ENCODE measurements at places on chromosomes 6 and 20. TPM values are rescaled to one million over a fixed set of nuclear protein-coding genes. Genes with fewer than 3 reads are reported as not detected.
A peak's percentile ranks its signal among the peaks of the same experiment; 100 is the strongest.

GRCh38 chr6:97085772-97086171 is 161.2 kb downstream of the KLHL32 start:
- H3K27ac ChIP-seq: no peak overlapping the region
- H3K27me3 ChIP-seq: no peaks in the 10 kb centered on the region
- H3K4me1 ChIP-seq: no peaks in the 10 kb centered on the region
- H3K4me3 ChIP-seq: no peak overlapping the region

GRCh38 chr6:14713966-14714631 is 531.8 kb upstream of the JARID2 start:
- no peaks in the 10 kb centered on the region for H3K27me3 ChIP-seq
- no peak for DNase-seq
- no peak overlapping the region for H3K27ac ChIP-seq
- H3K4me1 ChIP-seq: no peaks in the 10 kb centered on the region

DNA sequence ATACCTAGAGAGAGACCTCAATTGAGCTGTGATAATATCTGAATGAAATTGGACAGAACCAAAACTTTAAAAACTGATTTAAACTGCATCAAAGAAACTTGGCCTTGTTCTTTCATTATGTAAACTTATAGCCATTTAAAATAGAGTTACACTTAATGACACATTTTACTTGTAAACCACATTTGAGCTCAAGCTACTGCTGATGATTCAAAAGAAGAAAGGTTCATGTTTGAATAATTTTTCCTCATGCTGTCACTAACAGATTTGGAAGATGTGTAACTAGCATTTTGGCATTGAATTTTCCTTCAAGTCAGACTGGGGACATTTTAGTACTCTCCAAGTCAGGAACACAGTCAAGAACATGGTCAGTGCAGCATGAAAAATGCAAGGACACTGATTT is 26.9 kb downstream of the POPDC3 start:
- H3K36me3 ChIP-seq: no peaks in the 10 kb centered on the region
- DNase-seq: no peak
- H3K4me1 ChIP-seq: no peaks in the 10 kb centered on the region
- no peak overlapping the region for H3K4me3 ChIP-seq

- no peaks in the 10 kb centered on the region for H3K27me3 ChIP-seq
- no peaks in the 10 kb centered on the region for H3K36me3 ChIP-seq
Measured at GRCh38 chr6:133478673-133479072, 237.5 kb downstream of the EYA4 start.

GRCh38 chr20:47498606-47499005 is 3.1 kb upstream of the NCOA3 start:
- H3K27ac ChIP-seq: no peak overlapping the region
- peaks cover 15% of the 10 kb centered on the region for H3K4me1 ChIP-seq
- H3K27me3 ChIP-seq: no peaks in the 10 kb centered on the region
- H3K36me3 ChIP-seq: no peaks in the 10 kb centered on the region
- no peak for DNase-seq

GRCh38 chr20:63431944-63432343 is 40.5 kb downstream of the KCNQ2 start:
- no peaks in the 10 kb centered on the region for H3K36me3 ChIP-seq
- DNase-seq: no peak
- no peaks in the 10 kb centered on the region for H3K27me3 ChIP-seq
- no peak overlapping the region for H3K27ac ChIP-seq
- H3K4me1 ChIP-seq: no peaks in the 10 kb centered on the region
- no peak overlapping the region for H3K4me3 ChIP-seq

DNA sequence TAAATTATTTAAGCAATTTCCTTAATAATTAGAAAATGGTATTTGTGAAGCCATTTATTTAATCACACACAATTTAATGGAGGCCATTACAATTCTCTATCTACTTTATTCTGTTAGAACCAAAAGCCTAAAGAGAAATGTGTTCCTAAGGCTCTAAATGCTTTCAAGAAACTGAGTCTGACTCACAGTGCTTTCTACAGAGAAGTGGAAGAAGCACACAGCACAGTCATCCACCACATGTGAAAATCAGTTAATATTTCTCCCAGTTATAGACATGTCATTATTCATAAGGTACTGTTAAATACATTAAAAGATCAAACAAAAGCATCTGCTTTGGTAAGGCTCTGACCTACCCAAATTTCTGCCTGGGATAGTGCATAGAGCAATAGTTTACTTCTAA is 214.4 kb downstream of the ALDH8A1 start:
- no peaks in the 10 kb centered on the region for H3K36me3 ChIP-seq
- no peak overlapping the region for H3K4me3 ChIP-seq
- H3K4me1 ChIP-seq: no peaks in the 10 kb centered on the region

DNA sequence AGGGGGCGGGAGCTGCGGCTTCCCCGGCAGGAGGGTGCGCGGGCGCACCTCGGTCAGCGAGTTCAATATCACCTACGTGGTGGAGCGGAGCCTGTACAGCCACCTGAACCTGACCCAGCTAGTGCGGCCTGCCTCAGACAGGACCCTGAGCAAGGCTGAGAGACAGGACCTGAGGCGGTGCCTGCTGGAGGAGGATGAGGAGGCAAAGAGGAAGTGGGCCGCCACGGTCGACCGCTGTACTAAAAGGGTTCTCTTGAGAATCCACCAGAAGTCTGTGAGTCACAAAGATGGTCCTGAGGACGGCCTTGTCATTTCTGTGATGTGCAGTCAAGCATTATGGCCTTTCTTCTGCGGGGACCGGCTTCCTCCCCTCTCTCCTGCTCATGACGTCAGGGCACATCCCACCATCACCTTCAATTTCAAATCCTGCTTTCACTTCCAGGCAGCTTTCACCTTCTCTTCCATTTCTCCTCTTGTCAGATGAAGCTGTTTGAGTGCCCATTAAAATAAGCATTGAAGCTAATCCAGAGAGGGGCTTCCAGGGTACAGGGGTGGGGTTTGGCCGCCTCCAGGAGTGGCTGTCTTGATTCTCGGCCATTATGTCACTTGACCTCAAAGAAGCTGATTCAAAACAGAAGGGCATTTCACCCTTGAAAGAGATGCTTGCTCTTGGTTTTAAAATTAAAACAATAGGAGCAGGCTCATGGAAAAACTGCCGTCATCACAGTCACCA is 177.6 kb downstream of the SASH1 start:
- H3K4me1 ChIP-seq: peaks cover 14% of the 10 kb centered on the region
- no peak for DNase-seq
- H3K36me3 ChIP-seq: peaks cover 4% of the 10 kb centered on the region
- H3K27me3 ChIP-seq: no peaks in the 10 kb centered on the region
- no peak overlapping the region for H3K4me3 ChIP-seq

GRCh38 chr6:139736325-139736906 is 362.0 kb upstream of the CITED2 start:
- H3K27ac ChIP-seq: no peak overlapping the region
- H3K4me3 ChIP-seq: no peak overlapping the region
- no peaks in the 10 kb centered on the region for H3K4me1 ChIP-seq
- H3K27me3 ChIP-seq: no peaks in the 10 kb centered on the region
- H3K36me3 ChIP-seq: no peaks in the 10 kb centered on the region
- no peak for DNase-seq

DNA sequence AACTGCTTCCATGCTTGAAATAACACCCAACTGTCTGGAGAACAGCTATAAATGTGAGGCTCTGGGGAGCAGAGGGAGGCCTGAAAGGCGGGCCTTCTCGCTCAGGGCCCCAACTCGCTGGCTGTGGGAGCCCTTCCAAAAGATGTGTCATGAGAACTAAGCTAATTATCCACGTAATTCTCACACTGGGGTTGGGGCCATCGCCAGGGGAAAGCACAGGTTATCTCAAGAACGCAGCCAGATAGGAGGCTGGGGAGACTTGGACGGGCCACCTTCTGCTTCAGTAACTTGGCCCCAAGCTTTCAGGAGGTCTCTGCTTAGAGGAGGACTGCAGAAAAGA is 1.6 kb downstream of the PXDC1 start:
- H3K36me3 ChIP-seq: no peaks in the 10 kb centered on the region
- H3K27me3 ChIP-seq: no peaks in the 10 kb centered on the region
- peak; percentile 67 for DNase-seq
- peaks cover 9% of the 10 kb centered on the region for H3K4me1 ChIP-seq

DNA sequence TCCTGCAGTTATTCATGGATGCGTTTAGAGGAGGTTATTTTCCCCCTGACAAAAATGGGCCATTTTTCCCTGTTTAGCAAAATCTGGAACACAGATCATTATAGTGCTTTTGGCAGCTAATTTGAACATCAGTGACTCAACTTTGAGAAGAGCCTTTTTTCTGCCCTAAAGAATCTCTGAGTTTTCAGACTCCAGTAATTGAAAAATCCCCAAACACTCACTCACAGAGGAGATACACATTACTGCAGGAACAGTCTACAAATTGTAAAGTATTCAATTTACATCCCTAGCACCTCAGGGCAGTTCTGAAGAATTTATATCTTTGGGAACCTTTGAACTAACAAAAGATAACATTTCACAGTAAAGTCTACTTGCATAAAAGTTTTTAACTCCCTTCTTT is 966.6 kb upstream of the SLC35B3 start:
- no peak for DNase-seq
- no peaks in the 10 kb centered on the region for H3K36me3 ChIP-seq
- no peak overlapping the region for H3K4me3 ChIP-seq
- H3K27ac ChIP-seq: no peak overlapping the region

DNA sequence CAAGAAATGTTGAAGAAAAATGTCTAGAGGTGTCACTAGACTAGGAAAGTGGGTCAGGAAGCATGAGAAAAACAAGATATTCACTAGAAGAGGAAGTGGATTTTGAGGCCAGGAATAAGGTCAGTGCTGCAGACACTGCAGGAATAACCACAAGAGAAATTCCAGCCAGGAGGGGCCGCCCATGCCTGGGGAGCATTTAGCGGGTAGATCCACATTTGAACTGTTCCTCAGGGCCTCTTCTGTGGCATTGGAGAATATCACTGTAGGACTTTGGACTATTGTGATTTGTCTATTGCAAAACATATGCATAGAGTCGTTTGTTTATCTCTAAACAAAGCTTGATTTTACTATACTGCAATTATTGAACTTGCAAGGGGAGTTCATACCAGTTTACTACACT is 49.6 kb upstream of the CCDC28A start:
- no peak overlapping the region for H3K27ac ChIP-seq
- DNase-seq: no peak
- no peaks in the 10 kb centered on the region for H3K4me1 ChIP-seq
- no peaks in the 10 kb centered on the region for H3K36me3 ChIP-seq
- H3K27me3 ChIP-seq: no peaks in the 10 kb centered on the region
- H3K4me3 ChIP-seq: no peak overlapping the region

- no peak overlapping the region for H3K4me3 ChIP-seq
- no peak for DNase-seq
- H3K27ac ChIP-seq: no peak overlapping the region
- no peaks in the 10 kb centered on the region for H3K27me3 ChIP-seq
Measured at GRCh38 chr20:32442630-32443373, 84.7 kb downstream of the ASXL1 start.

- H3K27me3 ChIP-seq: no peaks in the 10 kb centered on the region
- no peak for DNase-seq
- H3K4me3 ChIP-seq: no peak overlapping the region
- no peaks in the 10 kb centered on the region for H3K36me3 ChIP-seq
Measured at GRCh38 chr20:22944062-22944461, 91.0 kb upstream of the SSTR4 start.

- H3K4me1 ChIP-seq: no peaks in the 10 kb centered on the region
- no peak for DNase-seq
- no peak overlapping the region for H3K27ac ChIP-seq
- H3K4me3 ChIP-seq: no peak overlapping the region
- H3K27me3 ChIP-seq: no peaks in the 10 kb centered on the region
Measured at GRCh38 chr6:159887761-159888160, 3.0 kb upstream of the MAS1 start.

GRCh38 chr6:161374971-161375873 is 101.4 kb upstream of the AGPAT4 start:
- peak; percentile 50 for DNase-seq
- no peaks in the 10 kb centered on the region for H3K4me1 ChIP-seq
- no peak overlapping the region for H3K27ac ChIP-seq
- no peaks in the 10 kb centered on the region for H3K36me3 ChIP-seq

The TINAG gene
- total RNA-seq: not detected

The ARFGEF3 gene
- total RNA-seq: 19.0 TPM

The MAPK13 gene
- total RNA-seq: 34.5 TPM

The TSHZ2 gene
- total RNA-seq: 23.5 TPM

The FRK gene
- 4.4 TPM for total RNA-seq

The SGK2 gene
- total RNA-seq: 16.8 TPM

The HMGCLL1 gene
- 0.69 TPM for total RNA-seq

The MAFB gene
- 24.1 TPM for total RNA-seq

The SERPINB1 gene
- total RNA-seq: 285 TPM

The BTN1A1 gene
- total RNA-seq: not detected

The DYNLT2 gene
- 0.83 TPM for total RNA-seq

The C6orf58 gene
- total RNA-seq: 0.15 TPM

All from pancreas (tissue), 10 donors.